ENCODE measurements at places on chromosomes 3 and 15.

GRCh38 chr3:169699536-169700050 is 36.1 kb upstream of the MECOM start:
- DNase-seq, result no peak

GRCh38 chr15:79073336-79073735 is 17.2 kb downstream of the RASGRF1 start:
- no peak for DNase-seq

GRCh38 chr15:57443486-57443885 is 67.2 kb downstream of the CGNL1 start:
- DNase-seq, result no peak

GRCh38 chr15:85141726-85142125 is 160.1 kb downstream of the PDE8A start:
- no peak for DNase-seq

GRCh38 chr15:70347321-70348225 is 249.9 kb upstream of the TLE3 start:
- no peak for DNase-seq
